Stimulated activated CD8-positive, alpha-beta memory T cell treated with anti-CD3 and anti-CD28 coated beads, Interleukin-4, amount 100 ng/mL, for 4 hours (primary cell): ENCODE measurements at places on chromosomes 2 and 18.
A peak's percentile ranks its signal among the peaks of the same experiment; 100 is the strongest.

DNA sequence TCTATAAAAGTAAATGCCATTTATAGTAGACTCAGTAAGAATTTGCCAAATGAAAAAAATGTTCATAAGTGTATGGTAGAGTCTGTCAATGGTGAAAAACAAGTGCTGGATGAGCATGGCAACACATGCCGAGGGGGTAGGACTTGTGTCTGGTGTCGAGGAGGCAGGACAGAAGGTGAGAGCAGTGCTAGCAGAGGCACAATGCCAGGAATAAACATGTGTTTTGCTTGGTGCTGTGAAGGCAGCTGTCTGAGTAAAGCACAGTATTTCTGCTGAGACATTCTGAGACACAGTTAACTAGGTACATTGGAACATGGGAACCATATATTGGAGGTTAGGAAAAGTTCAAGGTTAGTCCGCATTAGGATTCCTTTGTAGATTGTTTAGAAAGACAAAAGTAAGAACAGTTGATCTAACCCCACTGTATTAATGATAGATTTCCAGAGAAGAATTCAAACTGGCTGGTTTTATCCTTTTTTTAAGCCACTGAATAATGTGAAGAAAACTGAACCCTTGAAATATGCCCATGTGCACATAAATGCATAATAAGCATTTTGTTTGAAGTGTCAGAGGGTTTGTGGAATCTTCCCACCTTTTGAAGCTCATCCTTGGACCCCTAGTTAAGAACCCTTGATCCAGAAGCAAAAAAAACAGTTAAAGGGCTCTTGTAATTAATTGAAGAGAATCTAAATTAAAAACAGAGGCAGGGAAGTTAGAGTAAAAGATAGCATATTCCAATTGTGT lies 7.1 kb downstream of the RBM45 start:
- DNase-seq = no peak

DNA sequence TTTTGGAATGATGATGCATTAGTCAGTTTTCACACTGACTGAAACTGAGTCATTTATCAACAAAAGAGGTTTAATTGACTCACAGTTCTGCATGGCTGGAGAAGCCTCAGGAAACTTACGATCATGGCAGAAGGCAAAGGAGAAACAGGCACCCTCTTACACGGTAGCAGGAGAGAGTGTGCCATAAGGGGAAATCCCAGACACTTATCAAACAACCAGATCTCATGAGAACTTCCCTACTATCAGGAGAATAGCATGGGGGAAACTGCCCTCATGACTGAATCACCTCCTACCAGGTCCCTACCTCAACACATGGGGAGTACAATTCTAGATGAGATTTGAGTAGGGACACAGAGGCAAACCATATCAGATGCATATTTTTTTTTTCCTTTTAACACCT lies 504.5 kb upstream of the VRK2 start:
- no peak for DNase-seq

DNA sequence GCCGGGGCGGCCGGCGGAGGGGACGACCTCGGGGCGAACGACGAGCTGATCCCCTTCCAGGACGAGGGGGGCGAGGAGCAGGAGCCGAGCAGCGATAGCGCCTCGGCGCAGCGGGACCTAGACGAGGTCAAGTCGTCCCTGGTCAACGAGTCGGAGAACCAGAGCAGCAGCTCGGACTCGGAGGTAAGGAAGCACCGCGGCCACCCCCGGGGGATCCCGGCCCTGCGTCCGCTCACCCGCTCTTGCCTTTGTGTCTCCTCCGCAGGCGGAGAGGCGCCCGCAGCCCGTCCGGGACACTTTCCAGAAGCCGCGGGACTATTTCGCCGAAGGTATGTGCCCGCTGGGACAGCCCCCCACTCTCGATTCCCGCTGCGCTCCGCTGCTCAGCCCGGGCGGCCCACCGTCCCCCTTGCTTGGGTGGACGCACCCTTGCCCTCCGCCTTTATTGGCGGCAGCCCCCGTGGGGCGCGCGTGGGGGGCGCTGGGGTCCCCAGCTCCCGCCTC lies 611 bp downstream of the TCF7L1 start:
- DNase-seq = no peak

DNA sequence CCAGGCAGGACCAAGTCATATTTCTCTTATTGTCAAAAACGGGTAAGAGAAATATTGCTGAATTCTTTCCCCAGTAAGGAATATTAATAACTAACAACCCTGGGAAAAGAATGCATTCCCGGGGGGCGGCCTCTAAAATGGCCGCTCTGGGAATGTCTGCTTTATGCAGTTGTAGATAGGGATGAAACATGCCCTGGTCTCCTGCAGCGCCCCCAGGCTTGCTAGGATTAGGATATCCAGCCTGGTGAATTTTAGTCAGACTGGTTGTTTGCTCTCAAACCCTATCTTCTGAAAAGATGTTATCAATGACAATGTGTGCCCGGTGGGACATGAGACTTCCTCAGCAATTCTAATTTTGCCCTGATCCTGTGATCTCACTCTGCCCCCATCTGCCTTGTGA lies 448.1 kb downstream of the PTH2R start:
- no peak for DNase-seq

DNA sequence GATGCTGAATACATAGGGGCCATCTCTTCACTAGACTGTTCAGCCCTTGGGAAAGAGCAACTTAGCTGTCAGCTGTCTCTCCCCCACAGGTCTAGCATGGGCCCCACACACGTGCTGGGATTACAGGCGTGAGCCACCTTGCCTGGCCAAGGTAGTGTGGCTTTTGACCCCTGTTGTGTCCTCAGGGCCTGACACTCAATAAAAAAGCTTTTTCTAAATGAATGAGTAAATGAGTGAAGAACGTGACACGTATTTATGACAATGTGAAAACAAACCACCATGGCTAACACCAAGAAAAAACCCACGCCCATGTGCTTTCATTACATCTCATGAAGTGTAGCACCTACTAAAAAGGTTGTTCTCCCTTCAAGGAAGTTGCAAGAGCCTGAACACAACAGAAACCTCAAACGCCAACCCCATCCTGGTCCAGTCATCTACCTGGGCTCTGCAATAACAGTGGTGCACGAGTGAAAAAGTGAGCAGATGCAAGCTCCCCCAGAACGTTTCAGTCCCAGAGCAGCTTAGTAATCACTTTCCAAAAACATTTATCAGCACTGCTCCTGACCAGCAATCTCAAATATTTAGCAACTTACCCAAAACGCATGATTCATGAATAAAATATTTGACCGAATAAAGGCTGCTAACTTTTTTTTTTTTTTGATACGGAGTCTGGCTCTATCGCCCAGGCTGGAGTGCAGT lies 3.4 kb downstream of the WDFY1 start:
- peak; percentile 41 for DNase-seq

GRCh38 chr2:166519391-166519962 lies 25.4 kb upstream of the SCN7A start:
- no peak for DNase-seq

GRCh38 chr2:60067006-60067405 lies 486.4 kb downstream of the BCL11A start:
- no peak for DNase-seq

DNA sequence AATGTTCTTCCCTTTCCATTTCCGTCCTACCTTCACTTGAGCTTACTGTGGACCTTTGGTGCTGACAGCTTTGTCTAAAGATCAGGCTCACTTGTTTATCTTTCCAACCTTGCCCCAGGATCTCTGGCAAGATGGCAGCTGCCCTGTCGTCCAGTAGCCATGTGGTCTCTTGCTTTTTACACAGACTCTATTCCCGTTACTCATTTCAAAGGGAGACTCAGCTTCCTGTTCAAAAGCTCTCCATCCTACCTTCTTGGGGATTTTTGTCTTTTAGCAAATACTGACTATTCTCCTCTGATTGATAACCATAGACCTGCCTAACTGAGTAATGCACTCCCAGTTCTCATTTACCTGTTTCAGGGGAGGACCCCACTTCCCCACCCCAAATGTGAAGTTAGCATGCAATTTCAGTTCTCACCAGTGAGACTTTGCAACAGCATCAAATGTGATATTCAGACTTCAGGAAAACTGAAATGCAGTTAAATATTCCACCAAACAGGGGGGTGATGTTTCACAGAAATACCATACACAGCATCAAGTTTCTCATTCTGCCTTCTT lies 184.4 kb downstream of the MYO3B start:
- no peak for DNase-seq

- DNase-seq = no peak
Measured at GRCh38 chr2:163662141-163662780, 73.5 kb downstream of the FIGN start.

GRCh38 chr2:210663631-210664089 lies 107.3 kb downstream of the CPS1 start:
- no peak for DNase-seq

DNA sequence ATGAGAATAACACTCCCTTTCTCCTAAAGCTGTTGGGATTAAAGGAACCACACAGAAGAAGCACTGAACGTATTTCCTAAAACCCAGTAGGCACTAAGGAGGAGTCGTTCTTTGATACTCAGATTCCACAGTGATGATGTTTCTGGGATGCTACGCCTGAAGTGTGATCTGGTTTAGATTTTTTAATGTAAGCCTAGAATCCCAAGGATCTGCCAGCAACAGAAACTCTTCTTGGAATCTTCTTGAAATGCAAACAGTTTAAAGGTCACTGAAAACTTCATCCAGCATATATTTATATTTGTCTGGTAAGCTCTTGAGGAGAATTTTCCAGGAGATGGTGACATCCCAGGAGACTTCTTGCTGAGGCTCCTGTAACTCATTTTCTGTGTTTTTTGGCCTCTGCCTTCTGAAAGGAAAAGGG lies 247.6 kb upstream of the TRIB2 start:
- DNase-seq = no peak

- no peak for DNase-seq
Measured at GRCh38 chr2:209525834-209526281, 102.0 kb downstream of the MAP2 start.

DNA sequence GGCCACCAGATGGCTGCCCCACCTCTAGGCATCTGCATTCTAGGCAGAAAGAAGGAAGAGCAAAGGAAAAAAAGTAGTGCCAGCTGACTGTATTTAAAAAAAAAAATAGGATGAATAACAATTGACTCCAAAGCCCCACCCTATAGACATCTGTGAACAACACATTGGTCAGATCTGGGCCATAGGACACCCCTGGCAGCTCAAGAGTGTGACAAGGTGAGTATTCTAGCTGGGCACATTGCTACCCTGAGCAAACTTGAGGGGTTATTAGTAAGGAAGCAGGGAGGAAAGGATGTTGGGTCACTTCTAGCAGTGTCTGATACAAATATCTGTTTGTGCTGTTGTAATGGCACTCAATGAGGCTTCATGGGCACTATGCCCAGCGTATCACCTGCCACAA lies 58.6 kb upstream of the NPAS2 start:
- no peak for DNase-seq

- no peak for DNase-seq
Measured at GRCh38 chr2:7071154-7071553, 153.9 kb downstream of the RNF144A start.

DNA sequence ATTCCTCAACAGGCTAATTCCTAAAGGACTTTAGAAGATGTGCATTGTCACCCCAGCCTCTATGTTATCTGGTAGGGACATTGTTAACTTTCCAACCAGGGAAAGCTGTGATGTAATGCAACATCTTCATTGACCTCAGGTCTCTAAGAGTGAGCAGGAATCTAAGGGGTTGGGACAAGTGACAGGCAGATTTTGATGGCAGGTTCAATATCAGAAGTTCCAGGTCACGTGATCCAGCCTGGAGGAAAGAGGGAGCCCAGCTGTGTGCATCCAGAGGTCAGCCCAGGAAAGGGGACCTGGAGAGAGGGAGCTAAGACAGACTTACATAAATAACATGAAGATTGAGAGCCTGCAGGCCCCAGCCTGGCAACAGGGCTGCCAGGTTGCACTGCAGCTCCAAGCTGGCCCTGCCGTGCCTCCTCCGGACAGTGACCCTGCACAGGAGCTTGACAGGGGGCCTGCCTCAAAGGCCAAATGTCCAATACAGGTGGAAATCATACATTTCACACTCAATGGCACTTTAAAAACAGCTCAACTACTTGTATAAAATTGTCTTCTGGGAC lies 262.2 kb upstream of the MGAT5 start:
- no peak for DNase-seq

DNA sequence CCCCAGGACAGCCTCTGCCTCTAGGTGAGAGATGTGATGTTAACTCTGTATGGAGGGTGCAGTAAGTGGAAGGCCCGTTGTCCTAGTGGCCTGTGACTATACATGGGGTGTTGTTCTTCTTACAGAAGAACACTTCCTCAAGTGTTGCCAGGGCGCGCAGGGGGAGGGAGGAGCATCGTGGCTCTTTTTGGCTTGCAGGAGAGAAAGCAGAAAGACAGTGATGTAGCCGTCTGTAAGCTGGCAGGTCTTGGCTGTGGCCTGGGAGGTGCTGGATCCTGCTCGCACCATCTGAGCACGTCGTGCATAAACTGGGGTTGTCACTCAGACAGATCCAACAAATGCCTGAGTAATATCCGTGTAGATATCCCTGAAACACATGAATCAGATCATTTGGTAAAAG lies 44.3 kb downstream of the ZNF236 start:
- no peak for DNase-seq

DNA sequence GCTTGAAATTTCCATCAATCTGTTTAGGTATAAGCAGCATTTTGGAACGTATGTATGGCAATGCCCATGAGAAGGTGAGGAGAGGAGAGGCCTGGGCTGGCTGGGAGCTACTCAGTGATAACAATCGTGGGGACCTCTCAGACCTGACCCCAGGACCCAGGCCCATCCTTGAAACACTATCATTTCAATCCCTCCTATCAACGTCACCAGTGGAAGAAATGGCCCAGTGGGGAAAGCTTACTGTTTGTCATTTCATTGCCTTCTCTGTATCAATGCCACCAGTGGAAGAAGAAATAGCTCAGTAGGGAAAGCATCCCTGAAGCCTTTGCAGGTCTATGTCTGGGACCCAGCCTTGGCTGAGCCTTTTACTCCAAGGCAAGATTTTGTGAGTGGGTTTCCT lies 44.8 kb downstream of the ASB18 start:
- DNase-seq = no peak

DNA sequence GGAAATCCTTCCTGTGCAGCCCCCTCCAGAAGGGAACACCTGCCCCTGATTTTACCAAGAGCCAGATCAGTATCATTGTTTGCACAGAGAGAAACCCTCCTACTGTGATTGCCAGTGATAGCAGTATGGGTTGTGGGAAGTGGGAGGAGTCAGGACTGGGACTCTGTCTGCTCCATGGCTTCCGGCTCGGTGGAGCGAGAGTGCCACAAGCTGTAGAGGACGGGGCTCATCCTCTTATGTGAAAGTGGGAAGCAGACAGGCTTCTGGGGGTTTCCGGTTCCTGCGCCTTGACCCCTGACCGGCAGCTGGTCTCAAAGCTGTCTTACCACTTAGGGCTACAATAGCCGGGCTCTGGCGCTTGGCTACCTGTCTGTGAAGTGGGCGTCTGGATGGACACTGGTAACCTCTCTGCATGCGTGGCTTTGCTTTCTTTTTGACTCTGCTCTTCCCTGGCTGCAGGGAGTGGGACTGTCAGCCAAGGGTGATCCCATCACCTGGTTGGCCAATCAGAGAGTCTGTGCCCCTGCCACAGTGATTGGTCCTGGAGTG lies 79.7 kb downstream of the BCL2L11 start:
- no peak for DNase-seq

- DNase-seq = peak; percentile 31
Measured at GRCh38 chr2:26245231-26245732, 543 bp downstream of the HADHB start.
